ENCODE measurements at places on chromosomes 2 and 18.
A peak's percentile ranks its signal among the peaks of the same experiment; 100 is the strongest.

DNA sequence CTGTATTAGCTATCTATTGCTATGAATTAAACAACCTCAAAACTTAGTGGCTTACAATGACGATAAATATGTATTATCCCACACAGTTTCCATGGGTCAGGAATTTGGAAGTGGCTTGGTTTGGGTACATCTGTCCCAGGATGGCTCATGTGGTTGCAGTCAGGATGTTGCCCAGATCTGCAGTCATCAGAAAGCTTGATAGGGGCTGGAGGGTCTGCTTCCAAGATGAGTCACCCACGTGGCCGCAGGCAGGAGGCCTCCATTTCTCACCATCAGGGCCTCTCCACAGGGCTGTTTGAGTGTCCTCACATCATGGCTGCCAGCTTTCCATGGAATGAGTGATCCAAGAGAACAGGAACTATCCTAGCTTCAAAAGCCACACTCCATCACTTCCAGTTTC is 46.4 kb downstream of the CHRNA1 start:
- DNase-seq = no peak

DNA sequence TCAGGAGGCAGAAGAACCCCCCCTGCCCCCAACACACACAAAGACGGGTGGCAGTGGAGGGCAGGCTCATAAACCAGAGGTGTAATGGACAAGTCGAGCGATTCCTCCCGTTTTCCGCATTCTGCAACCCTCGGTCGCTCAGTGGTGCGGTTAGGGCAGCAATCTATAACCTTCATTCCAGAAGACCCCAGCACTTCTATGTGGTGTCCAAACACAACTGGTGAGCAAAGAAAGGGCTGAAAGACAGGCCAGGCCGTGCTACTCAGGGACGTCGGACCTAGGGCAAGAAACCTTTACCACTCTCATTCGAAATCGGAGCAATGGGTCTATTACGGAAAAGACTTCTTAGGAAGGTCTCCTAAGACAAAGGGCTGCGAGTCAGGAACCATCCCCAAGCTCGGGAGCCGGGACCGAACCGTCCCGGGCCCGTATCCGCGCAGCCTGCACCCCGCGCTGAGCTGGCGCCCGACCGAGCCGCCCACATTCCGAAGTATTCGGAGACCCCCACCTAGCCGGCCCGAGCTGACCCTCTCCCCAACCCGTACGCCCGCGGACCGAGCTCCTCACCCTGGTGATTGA is 568 bp downstream of the ARL5A start:
- peak; percentile 69 for DNase-seq

DNA sequence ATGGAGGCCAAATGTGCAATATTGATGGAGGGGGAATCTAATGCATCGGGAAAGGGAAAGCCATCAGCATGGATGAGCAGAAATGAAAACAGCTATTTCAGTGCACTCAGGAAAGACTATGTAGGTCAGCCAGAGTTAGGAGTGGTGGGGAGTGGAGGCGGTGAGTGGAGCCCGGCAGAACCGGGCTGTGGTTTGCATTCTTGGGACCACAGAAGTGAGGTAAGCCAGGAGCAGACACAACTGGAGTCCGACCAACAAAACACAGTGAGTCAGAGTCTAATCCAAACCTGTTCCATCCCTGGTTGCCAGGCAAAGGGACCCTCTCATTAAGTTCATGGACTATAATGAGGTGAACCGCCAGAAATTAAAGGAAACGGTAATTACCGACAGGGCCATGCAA is 61.1 kb upstream of the RAB12 start:
- no peak for DNase-seq

DNA sequence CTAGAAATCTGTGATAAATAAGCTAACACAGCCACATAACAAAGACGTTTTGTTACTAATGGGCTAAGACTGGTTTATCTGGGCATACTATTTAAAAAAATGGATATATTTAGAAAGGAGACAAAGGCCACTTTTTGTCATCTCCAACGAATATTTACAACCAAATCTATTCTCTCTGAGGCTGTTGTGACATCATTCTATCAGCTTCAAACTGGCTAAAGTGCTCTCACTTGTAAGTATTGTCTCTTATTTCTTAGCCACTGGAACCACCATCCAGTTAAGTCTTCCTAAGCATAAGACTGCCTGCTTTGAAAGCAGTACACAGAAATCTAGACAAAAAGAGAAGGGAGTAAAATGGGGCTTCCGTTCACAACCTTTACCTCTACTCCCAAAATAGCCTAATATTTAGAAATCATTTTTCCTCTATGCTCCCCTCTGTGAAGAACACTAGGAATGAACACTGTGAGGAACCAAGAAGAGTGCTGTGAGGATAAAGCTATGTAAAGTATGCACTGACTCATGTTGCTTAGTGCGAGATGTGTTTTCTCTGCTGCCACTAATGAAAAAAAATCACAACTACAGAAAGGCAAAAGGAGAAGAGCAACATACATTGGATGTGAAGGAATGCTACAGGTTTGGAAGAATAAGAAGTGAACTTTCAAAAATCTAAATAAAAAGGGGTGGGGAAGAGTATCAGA is 264.1 kb downstream of the EXOC6B start:
- no peak for DNase-seq

DNA sequence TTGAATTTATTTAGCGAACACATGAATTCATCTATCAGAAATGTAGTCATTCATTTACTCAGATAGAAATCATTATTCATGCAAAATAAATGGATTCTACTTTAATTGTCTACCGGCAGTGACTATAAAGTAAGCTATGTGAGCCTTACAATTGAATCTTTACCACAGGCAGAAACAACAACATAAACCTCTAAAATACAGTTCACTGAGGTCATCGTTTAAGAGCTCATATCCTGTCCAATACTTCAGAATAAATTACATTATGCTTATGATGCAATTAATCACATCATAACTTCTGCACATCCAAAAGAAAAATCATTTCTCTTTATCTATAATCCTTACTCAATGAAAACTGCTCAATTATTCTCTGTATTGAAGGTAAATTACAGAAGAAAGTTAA is 244.7 kb downstream of the HNMT start:
- no peak for DNase-seq

DNA sequence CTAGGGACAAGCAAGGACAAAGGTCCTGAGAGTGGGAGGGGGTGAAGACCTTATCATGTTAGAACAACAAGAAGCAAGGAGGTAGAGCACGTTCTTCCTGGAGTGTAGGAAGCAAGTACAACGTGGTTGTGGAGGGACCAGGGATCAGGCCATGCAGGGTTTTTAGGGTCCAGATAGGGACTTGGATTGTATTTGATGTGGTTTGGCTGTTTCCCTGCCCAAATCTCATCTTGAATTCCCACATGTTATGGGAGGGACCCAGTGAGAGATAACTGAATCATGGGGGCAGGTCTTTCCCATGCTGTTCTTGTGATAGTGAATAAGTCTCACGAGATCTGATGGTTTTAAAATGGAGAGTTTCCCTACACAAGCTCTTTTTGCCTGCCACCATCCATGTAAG is 53.2 kb downstream of the ICA1L start:
- no peak for DNase-seq

GRCh38 chr2:98091738-98092137 is 4.8 kb downstream of the VWA3B start:
- DNase-seq = no peak

DNA sequence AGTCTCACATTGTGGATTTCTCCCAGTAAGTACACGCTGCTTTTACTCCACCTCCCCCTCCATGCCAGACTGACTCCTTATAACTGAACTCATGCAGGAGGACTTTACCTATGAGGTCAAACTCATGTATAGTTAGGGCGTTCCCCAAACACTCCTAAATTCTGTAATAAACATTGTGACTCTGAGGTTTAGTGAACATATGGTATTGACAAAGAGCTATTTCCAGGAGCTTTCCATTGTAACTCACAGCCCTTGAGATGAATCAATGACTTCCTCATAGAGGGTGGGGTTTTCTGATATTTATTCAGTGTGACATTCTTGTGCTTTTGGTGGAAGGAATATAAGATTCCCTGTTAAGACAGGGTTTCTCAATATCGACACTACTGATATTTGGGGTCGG is 337.4 kb upstream of the SLC14A2 start:
- DNase-seq = no peak

DNA sequence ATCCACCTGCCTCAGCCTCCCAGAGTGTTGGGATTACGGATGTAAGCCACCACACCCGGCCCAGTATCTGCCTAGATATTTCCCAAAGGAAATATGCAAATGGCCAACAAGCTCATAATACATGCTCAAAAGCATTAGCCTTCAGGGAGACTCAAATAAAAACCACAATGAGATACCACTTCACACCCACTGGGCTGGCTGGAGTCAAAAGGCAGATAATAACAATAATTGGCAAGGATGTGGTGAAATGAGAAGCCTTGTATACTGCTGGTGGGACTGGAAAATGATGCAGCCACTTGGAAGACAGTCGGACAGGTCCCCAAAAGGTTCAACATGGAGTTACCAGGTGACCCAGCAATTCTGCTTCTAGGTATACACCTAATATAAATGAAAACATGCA is 20.5 kb upstream of the ZNF516 start:
- no peak for DNase-seq

DNA sequence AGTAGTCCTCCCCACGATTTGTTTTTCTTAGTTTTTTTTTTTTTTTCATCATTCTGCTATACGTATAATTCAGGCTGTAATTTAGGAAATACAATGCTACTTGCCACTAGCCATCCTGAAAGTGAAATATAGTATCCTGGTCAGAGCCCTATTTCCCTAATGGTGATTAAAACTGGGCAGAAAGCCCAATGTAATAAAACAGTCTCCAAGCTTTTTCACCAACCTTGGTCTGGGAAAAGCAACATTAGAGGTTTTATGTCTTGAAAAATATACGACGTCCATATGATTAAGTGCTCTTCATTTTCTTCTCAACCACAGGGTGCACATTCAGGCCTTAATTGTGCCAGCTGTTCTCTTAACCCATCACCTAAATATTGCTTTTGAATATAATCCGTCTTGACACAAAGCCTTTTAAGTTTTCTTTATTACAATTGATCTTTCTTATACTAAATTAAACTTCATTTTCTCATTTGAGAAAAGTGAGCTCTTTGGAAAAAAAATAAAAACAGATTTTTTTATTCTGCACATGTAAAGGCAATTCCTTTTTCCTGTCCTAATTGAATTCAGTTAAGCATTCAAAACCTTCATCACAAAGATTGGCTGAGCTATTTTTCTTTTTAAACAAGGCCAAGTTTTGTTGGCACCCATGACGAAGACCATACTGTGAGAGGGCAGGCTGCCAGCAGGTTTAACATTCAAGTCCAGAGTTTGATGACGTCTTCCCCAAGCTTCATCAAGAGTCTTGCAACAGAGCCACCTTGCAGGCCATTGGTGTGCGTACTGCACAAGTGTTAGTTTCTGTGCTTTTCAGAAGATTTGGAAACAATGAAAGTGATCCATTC is 52.7 kb downstream of the MAP2 start:
- no peak for DNase-seq

- no peak for DNase-seq
Measured at GRCh38 chr2:126866451-126866850, 32.2 kb upstream of the TEX51 start.

DNA sequence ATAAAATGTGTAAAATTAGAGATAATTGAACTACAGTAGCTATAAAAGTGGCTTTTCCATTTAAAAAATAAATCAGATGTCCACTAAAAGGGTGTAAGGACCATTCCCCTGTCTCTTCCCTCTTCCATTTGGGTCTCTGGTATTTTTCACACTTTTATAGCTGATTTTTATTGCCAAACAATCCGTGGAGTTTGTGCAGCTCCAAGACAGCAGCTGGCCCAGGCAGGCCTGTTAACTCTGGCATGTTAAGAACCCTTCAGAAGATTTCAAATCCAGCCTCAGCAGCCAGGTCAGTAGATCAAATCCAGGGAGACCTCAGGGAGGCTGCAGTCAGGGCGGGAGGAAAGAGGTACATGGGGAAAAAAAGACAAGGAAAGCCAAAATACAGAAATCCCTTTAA is 827.1 kb upstream of the FANCL start:
- no peak for DNase-seq

DNA sequence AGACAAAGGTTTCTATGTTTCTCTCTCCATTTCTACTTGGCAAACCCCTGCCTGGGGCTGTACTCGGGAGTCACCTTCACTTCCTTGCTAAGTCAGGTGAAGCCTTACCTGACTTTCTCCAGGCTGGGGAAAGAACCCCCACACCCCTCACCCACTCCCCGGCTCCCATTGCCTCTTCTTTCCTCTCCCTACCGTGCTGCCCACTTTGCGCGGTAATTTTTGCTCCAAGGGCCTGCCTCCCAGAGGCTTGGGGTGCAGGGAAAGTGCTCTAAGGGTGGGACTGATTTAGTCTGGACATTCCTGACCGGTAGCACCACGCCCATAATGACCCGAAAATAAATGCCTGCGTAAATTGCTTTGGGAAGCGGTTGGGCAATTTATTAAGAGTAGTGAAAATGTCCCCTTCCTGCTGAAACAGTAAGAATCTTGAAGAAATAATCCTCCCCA is 49.1 kb upstream of the ATP6V1B1 start:
- DNase-seq = no peak

- peak; percentile 48 for DNase-seq
Measured at GRCh38 chr2:218032336-218033171, 29.8 kb upstream of the TNS1 start.

DNA sequence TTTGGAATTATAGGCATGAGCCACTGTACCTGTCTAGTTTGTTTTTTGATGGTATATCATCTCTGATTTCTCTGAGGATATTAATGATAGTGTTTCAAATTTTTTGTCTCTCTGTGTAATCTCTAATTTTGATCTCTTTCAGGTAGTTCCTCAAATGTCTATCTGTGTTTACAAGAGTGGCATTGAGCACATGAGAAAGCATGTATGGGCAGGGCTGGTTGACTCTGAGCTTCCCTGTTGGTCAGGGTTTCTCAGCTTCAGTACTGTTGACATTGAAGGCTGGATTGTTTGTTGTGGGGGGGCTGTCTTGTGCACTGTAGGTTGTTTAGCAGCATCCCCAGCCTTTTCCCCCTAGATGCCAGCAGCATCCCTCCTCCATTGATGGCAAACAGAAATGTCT is 79.9 kb downstream of the TMEM247 start:
- no peak for DNase-seq

GRCh38 chr2:177589186-177589585 is 196.6 kb downstream of the AGPS start:
- no peak for DNase-seq

GRCh38 chr2:176471949-176472348 is 202.7 kb downstream of the MTX2 start:
- no peak for DNase-seq

DNA sequence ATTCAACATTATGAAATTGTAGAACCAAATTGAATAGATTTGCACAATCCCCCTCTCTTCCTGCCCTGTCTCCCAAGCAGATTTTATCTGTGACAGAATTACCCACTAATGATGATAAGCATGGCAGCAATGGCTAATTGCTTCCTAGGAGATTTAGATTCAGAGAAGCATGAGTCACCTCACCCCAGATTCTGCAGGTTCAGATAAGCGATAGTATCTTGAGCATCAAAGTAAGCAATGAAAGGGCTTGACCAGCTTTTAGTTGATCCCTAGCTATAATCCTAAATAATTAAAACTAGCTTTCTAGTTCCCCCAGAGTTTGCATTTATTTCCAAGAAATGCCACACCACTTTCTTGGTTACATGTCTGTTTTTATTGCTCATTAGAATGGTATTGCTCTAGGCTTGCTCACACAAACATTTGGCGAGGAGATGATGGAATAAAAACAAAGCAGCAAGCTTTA is 204.3 kb downstream of the GULP1 start:
- DNase-seq = no peak
